Activated T-helper 1 cell treated with anti-CD3 and anti-CD28 coated beads, Interleukin-12 subunit alpha, Interleukin-12 subunit beta, Interleukin-2, Interleukin-4 antibody, amounts not matched to agents 30 ng/mL and 10 ng/mL and 1 ng/mL, durations not matched to agents 14 hours and 24 hours and 36 hours (primary cell): ENCODE measurements at places on chromosomes 5 and 9. TPM values are rescaled to one million over a fixed set of nuclear protein-coding genes. Genes with fewer than 3 reads are reported as not detected.

ENC1 gene
- 2.7 and 3.2 TPM in 2 replicates for total RNA-seq

TMEM252 gene
- not detected in 2 replicates for total RNA-seq

TPRN gene
- 15.6 and 17.2 TPM in 2 replicates for total RNA-seq

IFNA21 gene
- not detected in 2 replicates for total RNA-seq

PCDHB12 gene
- not detected in 2 replicates for total RNA-seq

DAB2 gene
- total RNA-seq: not detected in 2 replicates

PAX5 gene
- total RNA-seq: 0.32 and 0.39 TPM in 2 replicates

PSD2 gene
- not detected in 2 replicates for total RNA-seq

CDX1 gene
- not detected in 2 replicates for total RNA-seq

ZCCHC7 gene
- total RNA-seq: 22.1 and 26.0 TPM in 2 replicates

TAF11L5 gene
- total RNA-seq: not detected in 2 replicates

ZFP2 gene
- total RNA-seq: 0.07 and 0.41 TPM in 2 replicates

ITK gene
- total RNA-seq: 251 and 259 TPM in 2 replicates

KDM4C gene
- total RNA-seq: 35.9 and 41.4 TPM in 2 replicates

PFN3 gene
- total RNA-seq: not detected in 2 replicates

FOXD4L6 gene
- 0.16 TPM in 1 of 2 replicates, not detected in the other for total RNA-seq

SLC34A3 gene
- total RNA-seq: not detected in 2 replicates

PDZD2 gene
- not detected in 2 replicates for total RNA-seq

SPINK4 gene
- not detected in 2 replicates for total RNA-seq

PRDM9 gene
- not detected in 2 replicates for total RNA-seq

TBC1D9B gene
- total RNA-seq: 123 and 127 TPM in 2 replicates

PLAC8L1 gene
- total RNA-seq: 0.37 and 0.99 TPM in 2 replicates

FBN2 gene
- total RNA-seq: not detected in 2 replicates

SLC45A2 gene
- total RNA-seq: 0.18 TPM in 1 of 2 replicates, not detected in the other

PCDHA8 gene
- not detected in 2 replicates for total RNA-seq

DBH gene
- not detected in 2 replicates for total RNA-seq
